Natural killer cell (primary cell): ENCODE measurements at places on chromosomes 16 and 17.

GRCh38 chr17:1627982-1628855, at the start of gene SLC43A2:
Gene SLC43A2, minus strand, starts transcription at chr17:1628834. Its CDS starts 960 bp downstream, at chr17:1627874.
- DNase-seq: peak; percentile 85

- DNase-seq: no peak
Observed at GRCh38 chr16:67608364-67608763, 36.6 kb upstream of the CARMIL2 start.

DNA sequence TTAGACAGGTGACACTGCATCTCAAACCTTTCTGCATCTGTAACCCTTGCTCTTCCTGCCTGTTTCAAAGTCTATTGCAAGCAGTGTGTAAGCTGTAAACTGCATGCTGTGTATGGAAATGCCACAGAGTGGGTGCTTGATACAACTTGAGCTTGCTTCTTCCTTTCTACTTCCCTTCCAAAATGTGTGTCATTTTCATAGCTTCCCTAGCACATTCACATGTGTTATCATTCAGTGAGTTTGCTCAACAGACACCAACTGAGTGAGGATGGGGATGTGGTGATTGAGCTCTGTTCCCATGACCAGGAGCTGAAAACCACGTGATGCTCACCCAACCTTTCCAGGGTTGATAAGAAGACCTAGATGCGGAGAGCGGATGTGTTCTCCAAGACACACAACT, 111.1 kb downstream of the VAT1L start:
- no peak for DNase-seq

GRCh38 chr17:41647038-41647813, 22.9 kb upstream of the KRT17 start:
- peak; percentile 18 for DNase-seq

- no peak for DNase-seq
Observed at GRCh38 chr17:82696259-82696658, 2.2 kb downstream of the RAB40B start.

- DNase-seq: no peak
Observed at GRCh38 chr16:50925758-50926357, 184.0 kb downstream of the CYLD start.

DNA sequence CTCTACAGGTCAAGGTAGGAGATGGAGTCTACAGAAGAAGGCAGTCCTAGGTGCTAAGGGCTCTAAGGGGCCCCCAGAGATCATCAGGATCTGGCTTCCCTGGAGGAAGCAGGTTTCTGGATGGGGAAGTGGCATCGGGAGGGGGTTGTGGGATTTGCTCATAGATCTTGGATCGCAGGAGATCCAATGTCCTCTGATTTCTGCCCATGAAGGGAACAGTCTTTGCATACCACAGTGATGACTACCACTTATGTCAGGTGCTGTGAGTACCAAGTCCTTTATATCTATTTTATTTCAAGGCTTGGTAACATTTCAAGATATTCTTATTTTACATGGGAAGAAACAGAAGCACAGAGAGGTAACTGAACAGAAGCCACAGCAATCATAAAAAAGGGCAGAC, 164.0 kb downstream of the RGS9 start:
- no peak for DNase-seq

GRCh38 chr17:47670064-47670463, 20.3 kb downstream of the KPNB1 start:
- no peak for DNase-seq

DNA sequence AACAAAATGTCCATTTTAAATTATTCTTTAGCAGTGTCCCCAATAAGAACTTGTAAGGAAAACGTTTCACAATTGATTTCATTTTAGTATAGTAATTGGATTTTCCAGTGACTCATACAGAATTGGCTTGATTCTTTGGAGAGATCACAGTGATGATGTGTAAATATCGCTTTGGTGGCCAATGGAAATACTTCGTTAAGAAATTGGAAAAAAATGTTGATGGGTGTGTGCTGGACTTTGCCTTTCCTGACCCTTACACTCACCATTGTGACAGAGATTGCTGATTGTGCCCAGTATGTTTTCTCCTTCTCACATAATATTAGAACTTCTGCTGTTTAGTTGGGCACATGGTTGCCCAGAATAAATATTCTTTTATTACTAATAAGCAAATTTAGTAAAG, 7.4 kb upstream of the EFCAB13 start:
- no peak for DNase-seq

DNA sequence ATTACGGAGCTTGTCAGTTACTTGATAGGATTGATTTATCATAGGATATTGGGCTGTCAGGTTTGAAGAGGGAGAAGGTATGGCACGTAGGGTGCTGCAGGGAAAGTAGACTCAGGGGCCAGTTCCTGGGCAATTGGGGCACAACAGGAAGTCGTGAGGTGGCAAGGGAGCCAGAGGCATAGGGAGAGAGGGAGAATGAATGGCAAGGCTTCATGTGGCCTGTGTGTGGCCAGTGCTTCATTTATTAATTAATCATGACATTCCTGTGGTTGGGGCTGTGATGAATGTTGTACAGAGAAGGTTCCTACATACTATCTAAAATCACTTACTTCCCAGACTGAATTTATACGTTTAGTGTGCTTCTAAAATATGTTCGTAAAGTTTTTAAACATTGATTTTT, 19.3 kb downstream of the MFSD11 start:
- DNase-seq: no peak

- peak; percentile 89 for DNase-seq
Observed at GRCh38 chr16:78742501-78743283, 643.2 kb downstream of the WWOX start.

GRCh38 chr16:76926042-76926441, 264.9 kb upstream of the MON1B start:
- DNase-seq: no peak

DNA sequence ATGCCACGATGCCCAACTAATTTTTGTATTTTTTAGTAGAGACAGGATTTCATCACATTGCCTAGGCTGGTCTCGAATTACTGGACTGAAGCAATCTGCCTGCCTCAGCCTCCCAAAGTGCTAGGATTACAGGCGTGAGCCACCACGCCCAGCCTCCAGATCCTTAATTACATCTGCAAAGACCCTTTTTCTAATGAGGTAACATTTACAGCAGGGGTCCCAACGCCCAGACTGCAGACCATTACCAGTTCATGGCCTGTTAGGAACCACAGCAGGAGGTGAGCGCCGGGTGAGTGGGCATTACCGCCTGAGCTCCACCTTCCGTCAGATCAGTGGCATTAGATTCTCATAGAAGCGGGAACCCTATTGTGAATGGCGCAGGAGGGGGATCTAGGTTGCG, 4.0 kb upstream of the RAB11FIP4 start:
- no peak for DNase-seq

DNA sequence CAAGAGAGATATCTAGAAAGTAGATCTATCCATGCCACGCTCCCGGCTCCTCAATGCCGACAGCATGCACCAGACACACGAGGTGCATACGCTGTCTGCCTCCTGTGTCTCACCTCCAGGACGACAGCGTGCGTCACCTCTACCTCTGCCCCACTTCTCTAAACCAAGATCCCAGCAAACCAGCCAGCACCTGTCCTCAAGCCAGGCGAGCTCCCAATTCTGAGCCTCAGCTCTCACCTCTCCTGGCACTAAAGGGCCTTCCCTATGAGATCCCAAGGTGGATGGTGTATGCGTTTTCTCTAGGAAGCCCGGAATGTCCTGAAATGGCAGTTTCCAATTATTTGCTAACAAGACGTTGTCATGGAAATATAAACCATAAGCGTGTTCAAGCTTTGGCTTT, 36.2 kb upstream of the RCVRN start:
- no peak for DNase-seq

GRCh38 chr17:45918241-45918745, 23.9 kb downstream of the MAPT start:
- no peak for DNase-seq

DNA sequence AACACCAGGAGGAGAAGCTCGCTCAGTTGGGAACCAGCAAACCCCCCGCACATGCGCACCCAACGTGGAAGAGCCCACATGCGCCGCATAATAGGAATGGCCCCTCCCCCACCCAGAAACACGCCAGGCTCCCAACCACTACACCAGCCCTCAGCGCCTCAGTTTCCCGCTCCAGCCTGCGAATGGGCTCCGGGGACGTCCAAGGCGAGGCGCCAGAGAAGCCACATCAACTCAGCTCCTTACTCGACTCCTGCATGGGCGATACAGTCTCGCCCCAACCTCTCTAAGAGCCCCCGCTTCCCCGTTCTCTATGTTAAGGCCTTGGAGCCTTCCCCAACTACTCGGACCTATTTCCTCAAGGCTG, 504 bp downstream of the SRSF1 start:
- peak; percentile 56 for DNase-seq

DNA sequence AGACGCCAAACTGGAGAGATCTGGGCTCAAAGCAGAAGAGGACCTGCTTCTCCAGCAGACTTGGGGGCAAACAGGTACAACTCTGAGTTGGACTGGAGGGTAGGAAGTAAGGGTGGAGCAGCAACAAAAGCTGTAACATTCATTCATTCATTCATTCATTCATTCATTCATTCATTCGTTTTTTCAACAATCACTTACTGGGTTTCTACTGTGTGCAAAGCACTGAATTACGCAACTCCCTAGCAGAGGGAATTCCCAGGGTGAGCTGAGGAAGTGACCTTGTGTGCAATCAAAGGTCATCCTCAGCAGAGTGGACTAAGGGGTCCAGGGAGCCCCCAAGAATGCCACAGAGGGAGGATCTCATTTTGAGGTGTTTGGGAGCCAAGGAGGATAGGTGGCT, 231.1 kb upstream of the SDK2 start:
- DNase-seq: no peak

GRCh38 chr16:57911743-57912142, 59.2 kb downstream of the CNGB1 start:
- no peak for DNase-seq

DNA sequence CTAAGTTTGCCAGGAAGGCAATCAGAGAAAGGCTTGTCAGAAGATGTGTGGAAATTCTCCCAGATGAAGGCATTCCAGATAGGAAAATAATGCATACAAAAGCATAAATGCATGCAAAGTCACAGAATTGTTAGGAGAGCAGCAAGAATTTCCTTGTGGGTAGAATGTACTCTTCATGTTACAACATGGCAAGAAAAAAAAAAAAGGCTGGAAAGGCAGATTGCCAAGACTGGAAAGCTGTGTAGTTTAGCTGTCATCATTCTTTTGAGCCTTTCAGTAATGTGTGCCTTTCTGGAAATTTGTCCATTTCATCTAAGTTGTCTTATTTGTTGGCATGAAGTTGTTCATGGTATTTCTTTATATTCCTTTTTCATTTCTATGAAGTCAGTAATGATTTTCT, 71.0 kb upstream of the EFCAB3 start:
- DNase-seq: no peak

- no peak for DNase-seq
Observed at GRCh38 chr17:45234641-45235415, 13.1 kb downstream of the FMNL1 start.

GRCh38 chr17:41131979-41132378, 8.0 kb upstream of the KRTAP4-12 start:
- DNase-seq: no peak

DNA sequence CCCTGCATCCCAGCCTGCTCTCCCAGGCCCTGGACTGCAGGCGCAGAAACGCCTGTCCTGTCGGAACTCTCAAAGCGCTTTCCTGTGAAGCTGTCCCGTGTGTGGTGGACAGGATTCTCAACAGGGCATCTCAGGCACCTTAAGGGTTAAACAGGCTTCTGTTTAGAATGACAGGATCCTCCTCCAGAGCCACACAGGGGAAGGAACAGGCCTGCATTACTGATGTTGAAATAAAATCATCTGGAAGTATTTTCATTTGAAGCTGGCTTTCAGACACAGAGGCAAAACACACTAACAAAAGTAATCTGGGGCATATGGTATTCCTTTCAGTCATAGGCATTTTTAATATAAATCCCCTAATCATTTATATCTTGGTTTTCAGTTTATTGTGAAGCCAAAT, 7.4 kb downstream of the HS3ST3A1 start:
- DNase-seq: no peak

GRCh38 chr16:82136956-82137821, 32.8 kb downstream of the MPHOSPH6 start:
- no peak for DNase-seq

DNA sequence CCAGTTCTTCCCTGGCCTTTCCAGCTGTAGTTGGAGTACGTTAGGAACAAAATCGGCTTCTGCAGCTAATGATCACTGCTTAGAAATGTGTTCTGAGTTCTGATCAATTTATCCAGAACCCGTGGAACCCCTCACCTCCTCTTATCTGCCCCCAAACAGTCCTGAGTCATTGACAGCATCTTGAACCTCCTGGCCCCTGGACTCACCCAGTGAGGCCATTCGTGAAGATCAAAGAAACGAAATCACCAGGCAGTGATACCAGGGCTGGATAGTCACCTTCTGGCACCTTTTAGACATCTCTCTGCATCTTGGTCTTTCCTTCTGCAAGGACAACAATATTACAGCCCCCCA, 17.0 kb upstream of the EXOC7 start:
- no peak for DNase-seq

DNA sequence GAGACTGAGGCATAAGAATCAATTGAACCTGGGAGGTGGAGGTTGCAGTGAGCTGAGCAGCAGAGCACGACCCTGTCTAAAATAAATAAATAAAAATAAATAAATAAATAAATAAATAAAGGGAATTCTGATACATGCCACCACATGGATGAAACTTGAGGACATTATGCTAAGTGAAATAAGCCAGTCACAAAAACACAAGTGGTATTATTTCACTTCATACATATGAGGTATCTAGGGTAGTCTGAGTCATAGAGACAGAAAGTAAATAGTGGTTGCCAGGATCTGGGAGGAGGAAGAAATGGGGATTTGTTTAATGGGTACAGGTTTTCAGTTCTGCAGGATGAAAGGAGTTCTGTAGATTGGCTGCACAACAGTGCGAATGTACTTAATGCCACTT, 16.3 kb downstream of the PIPOX start:
- DNase-seq: no peak

- peak; percentile 81 for DNase-seq
Observed at GRCh38 chr16:85554889-85555718, 58.0 kb upstream of the GSE1 start.

- no peak for DNase-seq
Observed at GRCh38 chr17:45752246-45752645, 31.9 kb upstream of the CRHR1 start.

DNA sequence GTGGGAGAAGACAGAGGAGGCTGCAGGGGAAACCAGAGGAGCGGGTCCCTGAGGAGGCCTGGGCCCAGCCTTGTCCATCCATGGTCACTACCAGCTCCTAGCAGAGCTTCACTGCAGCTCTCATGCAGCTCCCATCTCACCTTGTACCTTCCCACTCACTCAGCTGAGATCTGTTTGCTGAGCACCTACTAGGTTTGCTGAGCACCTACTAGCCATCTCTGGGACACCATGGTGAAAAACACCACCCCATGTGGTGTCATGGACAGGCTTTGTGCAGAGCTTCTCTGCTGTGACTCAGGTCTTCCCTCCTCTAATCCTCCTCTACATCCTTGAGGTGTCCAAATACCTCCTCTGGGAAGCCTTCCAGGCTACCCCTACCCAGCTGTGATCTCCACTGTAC, 58.6 kb downstream of the ENGASE start:
- DNase-seq: no peak

GRCh38 chr16:74463888-74464287, 42.6 kb upstream of the CLEC18B start:
- DNase-seq: no peak
